GM23338 (cell line): ENCODE measurements at places on chromosomes 13 and 19. TPM values are rescaled to one million over a fixed set of nuclear protein-coding genes. Genes with fewer than 3 reads are reported as not detected.

ZNF665 gene
- total RNA-seq, result 3.5 and 5.4 TPM in 2 replicates

UNC13A gene
- total RNA-seq, result 25.0 and 30.4 TPM in 2 replicates

ATP1A3 gene
- total RNA-seq, result 33.1 and 37.3 TPM in 2 replicates

POSTN gene
- total RNA-seq, result 0.31 and 0.39 TPM in 2 replicates

CCL25 gene
- total RNA-seq, result 0.52 TPM in 1 of 2 replicates, not detected in the other

SOX1 gene
- total RNA-seq, result 0.04 and 0.17 TPM in 2 replicates

KRTDAP gene
- total RNA-seq, result not detected in 2 replicates

CEACAM19 gene
- 0.16 and 0.38 TPM in 2 replicates for total RNA-seq

BRSK1 gene
- total RNA-seq, result 11.3 and 17.2 TPM in 2 replicates

DNA sequence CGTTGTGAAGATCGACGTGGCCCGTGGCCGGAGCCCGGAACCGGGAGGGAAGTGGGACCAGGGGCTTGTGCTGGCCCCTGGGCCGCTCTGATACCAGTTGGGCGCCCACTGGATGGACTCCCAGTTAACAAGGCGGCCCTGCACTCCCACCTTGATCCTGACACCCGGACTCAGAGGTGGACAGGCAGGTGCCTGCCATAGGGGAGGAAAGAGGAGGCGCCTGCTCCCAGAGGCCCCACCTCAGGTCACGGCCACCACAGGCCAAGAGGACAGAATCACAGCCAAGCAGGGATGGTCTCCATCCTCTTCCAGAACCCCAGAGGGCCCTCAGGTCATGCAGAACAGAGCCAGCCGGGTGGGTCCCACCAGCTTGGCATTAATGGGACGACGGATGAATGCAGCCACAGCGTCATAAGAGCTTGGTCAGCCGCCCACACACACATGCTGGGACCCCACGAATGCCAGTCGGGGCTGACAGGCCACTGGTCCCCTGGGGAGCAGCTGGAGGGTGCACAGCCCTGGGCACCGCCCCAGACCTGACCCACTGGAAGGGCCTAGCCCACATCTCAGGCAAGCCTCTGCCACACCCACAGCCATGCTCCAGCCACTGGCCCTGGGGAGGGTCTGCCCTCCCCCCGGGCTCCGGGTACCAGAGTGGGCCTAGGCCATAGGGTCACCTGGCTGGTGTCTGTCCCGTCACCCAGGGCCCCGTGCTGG lies 9.6 kb upstream of the KLF16 start:
- H3K27me3 ChIP-seq, result no peaks in the 10 kb centered on the region
- no peak overlapping the region for H3K4me3 ChIP-seq
- no peak overlapping the region for H3K27ac ChIP-seq
- H3K4me1 ChIP-seq, result peaks cover 16% of the 10 kb centered on the region

DNA sequence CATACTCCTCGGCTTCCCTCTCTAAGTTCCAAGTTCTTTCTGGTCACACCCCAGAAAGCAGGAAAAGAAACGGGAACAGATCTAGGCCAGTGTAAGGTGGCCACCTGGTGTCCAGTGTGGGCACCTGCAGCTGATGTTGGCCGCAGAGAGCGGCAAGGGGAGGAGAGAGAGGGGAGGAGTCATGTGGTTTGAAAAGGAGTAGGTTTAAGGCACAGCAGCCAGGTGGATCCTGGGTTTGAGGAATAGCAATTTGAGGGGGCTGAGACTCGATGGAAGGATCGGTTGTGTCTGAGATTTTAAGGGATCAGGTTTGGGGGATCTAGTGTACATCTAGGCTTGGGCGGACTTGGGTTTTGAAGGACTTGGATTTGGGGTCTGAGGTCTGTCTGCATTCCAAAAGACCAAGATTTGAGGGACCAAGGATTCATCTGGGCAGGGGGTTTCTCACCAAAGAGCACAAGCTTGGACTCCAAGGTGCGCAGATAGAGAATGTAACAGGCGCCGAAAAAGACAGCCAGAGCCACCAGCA lies 1.2 kb downstream of the RABAC1 start:
- peak; percentile 94 for DNase-seq
- H3K36me3 ChIP-seq, result no peaks in the 10 kb centered on the region; the same call in 1 of the 2 replicates
- no peaks in the 10 kb centered on the region for H3K27me3 ChIP-seq
- 0 out of 2 replicates have a peak overlapping the region, but pooled peaks have one; percentile 16 for H3K27ac ChIP-seq

DNA sequence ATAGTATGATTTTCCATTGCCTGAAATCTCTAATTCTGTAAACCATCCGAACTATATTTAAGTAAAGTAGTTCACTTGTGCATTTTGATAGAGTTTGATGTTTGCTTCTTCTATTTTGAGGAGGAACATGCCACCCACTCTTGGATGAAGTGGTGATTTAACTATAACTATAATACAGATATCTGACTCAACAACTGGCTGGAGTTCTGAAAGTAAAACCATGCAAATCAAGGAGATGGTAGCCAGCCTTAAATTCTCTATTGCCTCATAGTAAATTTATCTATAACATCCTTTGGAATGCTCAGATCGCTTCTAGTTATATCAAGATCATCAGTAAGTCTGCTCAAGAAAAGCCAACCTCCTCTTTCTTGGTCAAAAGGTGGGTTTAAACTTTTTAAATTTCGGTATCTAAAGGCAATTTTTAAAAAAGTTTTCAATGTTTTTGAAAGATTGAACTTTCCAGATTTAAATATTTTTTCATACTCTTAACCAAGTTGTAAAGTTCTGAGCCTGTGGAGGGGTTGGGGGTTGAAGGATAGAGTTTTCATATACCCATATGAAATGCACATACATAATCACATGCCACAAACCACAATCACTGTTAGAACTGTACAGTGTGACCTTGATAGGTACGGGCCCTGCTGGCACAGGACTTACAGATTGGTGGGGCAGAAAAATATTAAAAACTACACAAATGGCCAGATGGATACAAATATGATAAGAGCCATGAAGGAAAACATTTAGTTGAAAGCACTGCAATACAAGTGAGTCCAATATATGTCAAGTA lies 90.5 kb upstream of the RFC3 start:
- no peak for DNase-seq
- H3K4me1 ChIP-seq, result no peaks in the 10 kb centered on the region
- no peaks in the 10 kb centered on the region for H3K36me3 ChIP-seq
- no peak overlapping the region for H3K27ac ChIP-seq

GRCh38 chr13:48398450-48399095 lies 14.3 kb downstream of the LPAR6 start:
- H3K27ac ChIP-seq, result no peak overlapping the region
- no peak for DNase-seq
- H3K27me3 ChIP-seq, result no peaks in the 10 kb centered on the region
- no peak overlapping the region for H3K4me3 ChIP-seq

- H3K4me3 ChIP-seq, result no peak overlapping the region
- DNase-seq, result no peak
- peaks cover 17% of the 10 kb centered on the region for H3K4me1 ChIP-seq
- H3K27ac ChIP-seq, result no peak overlapping the region
- H3K36me3 ChIP-seq, result no peaks in the 10 kb centered on the region
Observed at GRCh38 chr13:106385654-106386053, 149.8 kb downstream of the EFNB2 start.

DNA sequence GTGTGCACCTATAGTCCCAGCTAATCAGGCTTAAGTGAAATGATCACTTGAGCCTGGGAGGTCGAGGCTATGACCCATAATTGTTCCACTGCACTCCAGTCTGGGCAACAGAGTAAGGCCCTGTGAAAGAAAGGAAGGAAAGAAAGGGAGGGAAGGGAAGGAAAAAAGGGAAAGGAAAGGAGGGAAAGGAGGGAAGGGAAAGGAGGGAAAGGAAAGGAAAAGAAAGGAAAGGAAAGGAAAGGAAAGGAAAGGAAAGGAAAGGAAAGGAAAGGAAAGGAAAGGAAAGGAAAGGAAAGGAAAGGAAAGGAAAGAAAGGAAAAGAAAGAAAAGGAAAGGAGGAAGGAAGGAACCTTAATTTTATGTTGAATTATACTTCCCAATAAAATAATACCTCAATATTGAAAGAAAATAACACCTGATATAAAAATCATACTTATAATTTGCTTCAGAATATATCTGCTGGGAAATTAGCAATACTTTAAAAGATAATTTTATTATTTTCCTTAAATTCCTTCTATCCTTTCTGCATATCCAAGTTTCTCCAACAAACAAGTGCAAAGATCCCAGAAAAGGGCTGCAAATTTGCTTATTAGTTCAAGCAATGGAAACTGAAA lies 177.3 kb downstream of the KLF12 start:
- no peaks in the 10 kb centered on the region for H3K27me3 ChIP-seq
- H3K27ac ChIP-seq, result no peak overlapping the region
- DNase-seq, result no peak
- no peaks in the 10 kb centered on the region for H3K4me1 ChIP-seq
- H3K4me3 ChIP-seq, result no peak overlapping the region

- H3K4me3 ChIP-seq, result no peak overlapping the region
- H3K27ac ChIP-seq, result no peak overlapping the region
- peaks cover 80% of the 10 kb centered on the region for H3K4me1 ChIP-seq
- H3K36me3 ChIP-seq, result no peaks in the 10 kb centered on the region
Observed at GRCh38 chr13:106523576-106523975, 11.9 kb downstream of the EFNB2 start.

DNA sequence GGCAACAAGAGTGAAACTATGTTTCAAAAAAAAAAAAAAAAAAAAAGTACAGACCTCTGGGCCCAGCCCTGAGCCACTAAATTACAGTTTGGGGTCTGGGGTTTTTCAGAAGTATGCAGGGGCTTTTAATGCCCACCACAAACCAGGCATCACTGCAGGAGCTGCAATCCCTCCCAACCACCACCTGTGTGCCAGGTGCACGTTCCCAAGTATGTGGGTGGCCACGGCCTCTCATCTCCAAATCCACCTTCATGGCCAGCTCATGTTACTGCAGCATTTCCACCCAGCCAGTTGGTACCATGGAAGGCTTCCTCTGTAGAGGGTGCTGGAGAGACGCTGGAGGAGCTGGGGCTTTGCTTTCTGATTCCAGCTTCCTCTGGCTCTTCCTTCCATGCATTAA lies 26.5 kb downstream of the CEP89 start:
- H3K36me3 ChIP-seq, result peaks cover 5% of the 10 kb centered on the region
- no peak overlapping the region for H3K27ac ChIP-seq
- H3K27me3 ChIP-seq, result no peaks in the 10 kb centered on the region
- H3K4me3 ChIP-seq, result no peak overlapping the region
- peak; percentile 14 for DNase-seq

- H3K4me1 ChIP-seq, result peaks cover 25% of the 10 kb centered on the region
- no peaks in the 10 kb centered on the region for H3K36me3 ChIP-seq
- H3K27ac ChIP-seq, result no peak overlapping the region
- no peak overlapping the region for H3K4me3 ChIP-seq
- H3K27me3 ChIP-seq, result no peaks in the 10 kb centered on the region
Observed at GRCh38 chr13:73704587-73704986, 429.6 kb downstream of the KLF12 start.

DNA sequence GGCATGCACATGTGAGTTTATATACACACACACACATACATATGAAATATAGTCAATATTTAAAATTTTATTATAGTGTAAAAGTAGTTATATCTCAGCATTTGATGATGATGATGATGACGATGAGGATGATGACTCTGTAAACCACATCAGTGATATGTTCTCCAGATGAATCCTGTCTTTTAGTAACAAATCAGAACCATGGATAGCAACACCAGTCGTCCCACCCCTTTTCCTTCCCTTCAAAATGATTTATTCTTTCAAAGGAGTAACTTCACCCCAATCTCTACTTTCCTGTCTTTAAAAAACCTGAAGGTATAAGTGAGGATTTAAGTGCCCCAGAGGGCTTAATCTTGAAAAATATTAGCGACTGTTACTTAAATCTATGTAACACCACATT lies 74.1 kb downstream of the DCLK1 start:
- no peaks in the 10 kb centered on the region for H3K27me3 ChIP-seq
- no peak overlapping the region for H3K4me3 ChIP-seq
- peak; percentile 55 for DNase-seq
- H3K4me1 ChIP-seq, result peaks cover 21% of the 10 kb centered on the region
- H3K27ac ChIP-seq, result no peak overlapping the region

DNA sequence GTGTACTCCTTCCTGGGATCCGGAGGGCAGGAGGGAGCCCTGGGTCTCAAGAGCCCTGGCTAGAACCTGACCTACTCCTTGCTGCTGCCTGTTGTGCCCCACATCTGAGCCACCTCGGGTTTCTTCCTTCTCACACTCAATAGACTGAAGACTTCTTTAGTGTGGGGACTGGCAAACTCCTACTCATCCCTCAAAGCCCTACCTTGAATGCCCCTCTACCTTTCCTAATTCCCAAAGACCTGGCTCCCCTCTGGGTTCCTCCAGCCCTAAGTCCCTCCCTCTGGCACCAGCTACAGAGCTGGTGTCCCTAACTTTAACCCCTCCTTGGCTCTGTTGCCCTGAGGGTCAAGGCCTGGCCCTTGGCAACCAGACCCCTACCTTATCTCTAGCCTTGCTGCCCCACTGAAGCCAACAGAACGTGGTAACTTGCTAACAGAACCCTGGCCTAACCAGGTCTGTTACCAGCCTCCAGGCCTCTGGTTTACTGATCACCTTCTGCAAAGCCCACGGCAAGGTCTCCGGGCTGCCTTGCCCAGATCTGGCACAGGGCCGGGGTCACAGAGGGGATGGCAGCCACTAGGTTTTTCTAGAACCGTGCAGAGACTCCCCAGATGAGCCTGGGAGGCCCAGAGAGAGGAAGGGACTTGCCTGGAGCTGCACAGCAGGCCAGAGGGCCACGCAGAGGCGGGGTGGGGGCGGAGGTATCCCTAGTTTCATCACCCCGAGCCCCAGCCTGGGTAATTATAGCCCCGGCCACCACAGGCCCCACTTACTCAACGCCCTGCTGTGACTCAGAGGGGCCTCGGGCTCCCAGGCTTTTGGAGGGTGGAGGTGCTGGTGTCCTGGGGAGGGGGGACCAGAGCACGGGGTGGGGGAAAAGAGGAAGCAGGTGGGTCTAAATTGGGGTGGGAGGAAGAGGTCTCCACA lies 15.3 kb downstream of the ZBTB7A start:
- H3K27ac ChIP-seq, result no peak overlapping the region
- H3K36me3 ChIP-seq, result no peaks in the 10 kb centered on the region
- DNase-seq, result no peak
- no peaks in the 10 kb centered on the region for H3K27me3 ChIP-seq

GRCh38 chr13:62537593-62537992 lies 1121.9 kb upstream of the PCDH20 start:
- H3K27me3 ChIP-seq, result no peaks in the 10 kb centered on the region
- no peaks in the 10 kb centered on the region for H3K4me1 ChIP-seq
- DNase-seq, result no peak

DNA sequence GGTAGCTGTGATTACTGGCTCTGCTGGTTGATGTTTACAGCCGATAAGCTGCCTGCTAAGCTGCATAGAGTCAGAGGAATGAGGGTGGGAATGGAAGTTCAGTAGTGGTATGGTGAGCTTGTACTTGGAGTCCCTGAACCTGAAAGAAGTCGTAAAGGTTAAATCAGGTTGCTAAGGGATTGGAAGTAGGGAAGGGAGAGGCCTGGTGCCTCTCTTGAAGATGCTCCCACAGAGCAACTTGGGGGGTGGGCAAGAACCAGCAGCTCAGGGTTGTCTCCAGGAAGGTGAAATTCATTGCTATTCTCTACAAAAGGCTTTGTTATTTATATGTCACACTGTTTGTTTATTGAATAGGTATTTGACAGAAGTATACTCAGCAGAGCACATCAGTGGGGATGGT lies 73.8 kb upstream of the OLFM4 start:
- peaks cover 61% of the 10 kb centered on the region for H3K4me1 ChIP-seq
- peak overlapping the region; percentile 37 for H3K4me3 ChIP-seq
- H3K36me3 ChIP-seq, result no peaks in the 10 kb centered on the region
- peak overlapping the region; percentile 7; the same call in 1 of the 2 replicates for H3K27ac ChIP-seq
- H3K27me3 ChIP-seq, result no peaks in the 10 kb centered on the region

GRCh38 chr13:112469071-112469745 lies 93.1 kb downstream of the SPACA7 start:
- no peaks in the 10 kb centered on the region for H3K27me3 ChIP-seq
- H3K27ac ChIP-seq, result no peak overlapping the region
- DNase-seq, result no peak
- H3K4me1 ChIP-seq, result no peaks in the 10 kb centered on the region
- H3K36me3 ChIP-seq, result no peaks in the 10 kb centered on the region
- no peak overlapping the region for H3K4me3 ChIP-seq
